ENCODE measurements at places on chromosomes 2 and 18.

DNA sequence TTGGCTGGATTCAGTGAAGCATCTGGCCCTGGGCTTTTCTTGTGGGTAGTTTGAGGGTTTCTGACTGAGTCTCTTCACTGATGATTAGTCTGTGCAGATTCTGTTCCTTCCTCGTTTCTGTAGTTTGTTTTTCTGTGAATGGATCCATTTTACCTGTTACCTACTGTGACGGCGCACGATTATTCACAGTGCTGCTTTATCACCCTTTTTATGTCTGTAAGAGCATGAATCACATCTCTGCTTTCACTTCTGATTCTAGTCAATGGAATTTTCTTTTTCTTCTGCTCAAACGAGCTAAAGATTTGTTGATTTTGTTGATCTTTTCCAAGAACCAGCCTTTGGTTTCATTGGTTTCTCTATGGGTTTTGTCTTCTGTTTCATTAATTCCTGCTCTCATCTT, 60.8 kb downstream of the SLC66A2 start:
- no peak for DNase-seq

DNA sequence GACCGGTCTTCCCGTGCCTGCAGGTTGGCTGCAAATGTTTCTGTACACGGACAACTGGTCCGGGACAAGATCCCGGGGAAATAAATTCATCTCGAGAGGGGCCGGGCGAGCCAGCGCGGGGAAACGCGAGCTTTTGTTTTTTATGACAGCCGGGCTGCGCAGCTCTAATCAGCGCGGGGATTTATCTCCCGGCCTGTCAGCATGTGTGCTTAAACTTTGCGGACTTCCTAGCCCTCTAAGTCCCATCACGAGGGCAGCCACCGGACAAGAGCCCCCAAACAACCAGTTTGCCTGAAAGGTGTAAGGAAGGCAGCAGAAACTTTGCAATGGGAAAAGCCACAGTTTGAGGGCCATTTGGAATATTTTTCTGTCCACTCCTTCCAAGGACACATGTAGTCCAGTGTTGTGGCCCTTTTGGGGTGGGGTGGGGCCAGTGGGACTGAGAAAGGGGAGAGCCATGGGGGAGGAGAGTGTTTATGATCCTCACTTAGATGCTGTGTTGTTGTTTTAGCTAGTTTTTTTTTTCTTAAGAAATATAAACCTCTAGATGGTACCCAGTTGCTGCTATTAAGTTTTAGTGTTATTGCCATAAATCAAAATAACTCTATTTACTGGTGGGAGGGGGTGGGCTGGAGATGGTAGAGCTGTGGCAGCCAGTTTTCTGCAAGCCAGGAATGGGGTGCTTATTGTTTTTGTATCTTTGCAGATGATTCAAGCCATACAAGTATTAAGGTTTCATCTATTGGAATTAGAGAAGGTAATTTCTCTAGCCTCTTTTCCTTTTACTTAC, 6.0 kb downstream of the MEIS1 start:
- DNase-seq = no peak

DNA sequence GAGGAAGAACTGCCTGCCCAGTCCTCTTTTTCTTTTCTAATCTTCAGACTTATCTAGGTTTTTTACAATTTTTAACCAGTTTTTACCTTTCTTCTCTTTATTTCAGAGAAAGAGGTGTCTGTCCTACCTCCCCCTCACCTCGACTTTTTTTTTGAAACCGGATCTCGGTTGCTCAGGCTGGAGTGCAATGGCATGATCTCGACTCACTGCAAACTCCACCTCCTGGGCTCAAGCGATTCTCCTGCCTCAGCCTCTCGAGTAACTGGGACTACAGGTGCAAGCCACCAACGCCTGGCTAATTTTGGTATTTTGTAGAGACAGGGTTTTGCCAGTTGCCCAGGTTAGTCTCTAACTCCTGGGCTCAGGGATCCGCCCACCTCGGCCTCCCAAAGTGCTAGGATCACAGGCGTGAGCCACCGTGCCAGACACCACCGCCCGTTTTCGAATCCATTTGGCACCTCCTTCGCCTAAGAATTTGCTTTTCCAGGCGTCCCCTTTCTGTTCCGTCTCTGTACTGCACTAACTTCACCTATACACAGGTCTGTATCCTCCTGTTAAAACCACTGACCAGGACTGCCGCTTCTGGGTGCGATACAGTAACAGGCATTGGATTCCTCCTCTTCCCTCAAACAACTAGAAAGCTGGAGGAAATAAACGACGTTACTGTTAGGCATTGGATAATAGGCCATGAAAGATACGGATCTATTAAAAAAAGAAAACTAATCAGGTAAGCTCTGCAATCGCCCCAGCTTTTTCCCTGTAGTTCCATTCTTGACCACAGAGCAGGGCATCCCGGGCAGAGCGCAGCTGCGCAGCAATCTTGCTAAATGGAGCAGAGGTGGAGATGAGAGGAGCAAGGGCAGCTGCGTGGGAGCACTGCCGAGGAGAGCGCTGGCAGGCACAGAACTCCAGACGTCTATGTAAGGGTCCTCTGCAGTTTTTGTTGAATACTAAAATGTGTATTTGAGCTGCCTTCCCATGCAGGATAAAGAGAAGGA, 69.9 kb downstream of the ZC3H6 start:
- DNase-seq = no peak

DNA sequence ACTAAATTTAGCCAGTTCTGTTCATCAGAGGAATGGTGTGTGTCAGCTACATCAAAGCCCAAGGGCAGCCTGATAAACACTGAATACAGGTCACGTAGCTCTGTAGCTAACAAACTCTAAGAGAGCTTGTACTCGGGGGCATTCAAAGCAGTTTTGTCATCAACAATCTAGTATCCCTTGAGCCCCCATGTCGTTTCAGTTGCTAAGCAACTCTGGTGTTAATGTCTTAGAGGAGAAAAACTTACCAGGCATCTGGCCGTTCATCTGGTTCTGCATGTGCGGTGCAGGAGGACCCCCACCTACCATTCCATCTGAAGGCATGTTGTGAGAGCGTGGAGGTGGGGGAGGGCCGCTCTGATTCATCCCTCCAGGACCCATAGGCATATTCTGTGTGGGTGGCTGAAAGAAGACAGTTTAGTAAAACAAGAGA, 33.1 kb downstream of the SS18 start:
- no peak for DNase-seq

- DNase-seq = no peak
Observed at GRCh38 chr18:49464718-49465598, 4.5 kb upstream of the DYM start.

- no peak for DNase-seq
Observed at GRCh38 chr2:214547931-214548330, 137.1 kb downstream of the VWC2L start.

DNA sequence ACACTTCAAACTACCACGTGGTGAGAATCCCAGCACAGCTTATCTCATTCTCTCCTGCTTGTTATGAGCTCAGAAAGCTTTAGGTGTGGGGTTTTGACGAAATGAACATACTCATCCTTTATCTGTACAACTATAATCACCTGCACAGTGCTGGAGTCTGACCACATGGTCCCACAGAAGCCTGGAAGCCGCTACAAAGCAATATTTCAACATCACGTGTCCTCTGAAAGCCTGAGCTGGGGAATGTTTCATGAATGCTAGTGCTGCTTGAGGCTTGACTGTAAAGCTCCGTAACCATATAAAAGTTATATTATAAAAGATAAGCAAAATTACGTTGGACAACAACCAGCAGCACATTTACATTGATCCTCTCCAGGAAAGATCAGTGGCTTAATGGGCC, 43.9 kb downstream of the PIEZO2 start:
- DNase-seq = no peak

GRCh38 chr2:95269036-95269680, 5.1 kb upstream of the PROM2 start:
- DNase-seq = no peak

- no peak for DNase-seq
Observed at GRCh38 chr2:207871506-207871905, 101.8 kb upstream of the FZD5 start.

DNA sequence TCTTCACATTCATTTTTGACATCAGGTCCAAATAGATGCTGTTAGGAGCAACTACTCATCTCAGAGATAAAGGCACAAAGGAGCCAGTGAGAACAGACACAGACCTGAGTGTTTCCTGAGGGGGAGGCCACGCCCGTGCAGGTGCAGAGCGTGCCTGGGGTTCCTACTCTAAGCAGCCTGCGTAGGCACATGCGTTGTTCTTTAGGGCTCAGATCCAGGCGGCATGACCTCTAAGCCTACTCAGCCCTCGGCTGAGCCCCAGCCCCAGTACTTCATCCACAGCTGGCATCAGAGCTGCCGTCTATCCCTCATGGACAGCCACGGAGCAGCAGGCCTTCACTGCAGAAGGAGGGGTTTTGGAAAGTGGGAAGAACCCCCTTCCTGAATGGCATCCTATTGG, 54.9 kb upstream of the PXDN start:
- DNase-seq = no peak

DNA sequence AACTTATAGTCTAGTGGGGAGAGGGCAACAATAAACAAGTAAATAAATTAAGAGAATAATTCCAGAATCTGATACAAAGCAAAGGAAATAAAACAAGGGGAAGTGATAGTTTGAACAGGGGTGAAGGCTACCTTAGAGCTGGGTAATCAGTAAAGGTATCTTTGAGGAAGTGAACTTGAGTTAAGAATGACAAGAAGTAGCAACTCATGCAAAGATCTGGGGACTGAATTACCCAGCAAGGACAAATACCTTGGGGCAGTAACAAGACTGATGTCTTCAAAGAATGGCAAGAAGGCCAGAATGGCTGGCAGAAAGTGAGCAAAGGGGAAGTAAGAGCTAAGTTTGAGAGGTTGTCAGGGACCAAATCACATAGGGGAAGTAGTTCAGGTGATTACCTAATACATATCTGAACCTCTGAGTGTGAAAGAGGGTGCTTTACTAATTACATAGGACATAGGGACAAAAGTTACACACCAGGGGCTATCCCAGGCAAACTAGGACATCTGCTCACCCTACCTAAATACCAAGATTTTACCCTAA, 244.6 kb upstream of the HNRNPA3 start:
- DNase-seq = peak; percentile 14

- DNase-seq = peak; percentile 28
Observed at GRCh38 chr2:41718705-41719104, 329.1 kb upstream of the PKDCC start.

- no peak for DNase-seq
Observed at GRCh38 chr2:173150087-173150486, 74.4 kb downstream of the MAP3K20 start.

Measured in CD14-positive monocyte (primary cell).